Activated CD8-positive, alpha-beta memory T cell treated with anti-CD3 and anti-CD28 coated beads for 1 hour (primary cell): ENCODE measurements at places on chromosomes 2 and 18.

GRCh38 chr2:48221846-48222516 is 308.0 kb upstream of the STON1 start:
- DNase-seq: no peak

DNA sequence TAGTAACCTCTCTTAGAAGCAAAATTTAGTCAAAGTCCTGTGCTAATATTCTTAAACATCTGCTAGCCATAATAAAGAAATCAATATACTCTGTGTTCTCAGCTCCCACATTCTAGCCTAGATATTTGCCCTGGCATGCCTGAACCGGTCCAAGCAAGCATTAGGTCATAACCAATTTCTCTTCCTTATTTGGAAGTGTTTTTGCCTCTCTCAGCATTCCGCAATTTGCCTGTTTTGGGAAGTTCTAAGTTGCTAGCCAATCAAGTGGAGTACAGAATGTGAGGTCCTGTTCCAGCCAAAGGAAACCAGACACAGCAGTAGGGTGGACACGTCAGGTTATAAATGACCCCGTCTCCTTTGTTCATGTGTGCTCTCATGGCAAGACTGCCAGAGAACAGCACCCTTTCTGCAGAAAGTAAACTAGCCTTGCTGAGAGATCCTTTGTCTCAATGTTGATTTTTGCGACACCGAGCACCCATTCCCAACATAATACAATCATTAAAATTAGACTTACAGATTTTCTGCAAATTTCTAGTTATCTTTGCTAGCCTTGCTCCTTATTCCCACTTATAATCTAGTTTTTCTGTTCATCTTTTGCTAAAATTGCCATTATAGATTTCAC is 13.0 kb upstream of the SULT1C4 start:
- DNase-seq: no peak

- DNase-seq: no peak
These were observed 63.1 kb downstream of the AAK1 start for GRCh38 chr2:69580486-69580885.

- no peak for DNase-seq
These were observed 69.8 kb downstream of the NDUFA10 start for GRCh38 chr2:239955087-239955988.

DNA sequence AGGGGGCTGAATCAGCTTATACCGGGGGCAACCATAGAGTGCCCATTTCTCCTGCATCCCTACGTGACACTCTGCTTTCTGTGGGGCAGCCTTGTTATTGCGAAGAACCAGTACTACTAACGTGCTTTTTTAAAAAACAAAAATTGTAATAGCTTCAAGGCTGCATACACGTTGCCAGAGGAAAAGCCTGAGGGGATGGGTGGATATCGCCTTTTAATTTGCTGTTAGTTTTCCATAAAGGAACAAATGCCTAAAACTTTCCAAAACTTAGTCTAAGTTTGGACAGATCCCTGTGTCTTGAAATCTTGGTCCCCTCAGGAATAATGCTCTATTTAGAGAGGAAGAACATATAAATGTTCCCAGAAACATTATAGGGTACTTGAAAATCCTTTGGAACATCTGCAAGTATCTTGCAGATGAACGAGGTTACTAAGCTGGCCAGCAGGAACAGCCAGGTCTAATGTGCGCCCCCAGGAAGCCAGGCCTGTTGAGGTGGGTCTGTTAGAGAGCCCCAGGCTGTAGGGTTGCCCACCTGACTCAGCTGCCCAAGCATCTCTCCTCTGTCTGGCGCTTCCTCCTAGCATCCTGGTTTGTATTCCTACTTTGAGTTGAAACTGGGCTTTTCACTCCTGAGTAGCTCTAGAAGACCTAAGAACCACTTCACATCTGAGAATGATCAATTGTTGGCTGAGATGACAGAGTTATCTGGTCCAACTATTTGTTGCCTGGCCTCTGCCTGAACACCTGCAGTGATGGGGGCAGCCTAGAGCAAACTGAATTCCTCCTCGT is 96.9 kb downstream of the TGOLN2 start:
- no peak for DNase-seq

DNA sequence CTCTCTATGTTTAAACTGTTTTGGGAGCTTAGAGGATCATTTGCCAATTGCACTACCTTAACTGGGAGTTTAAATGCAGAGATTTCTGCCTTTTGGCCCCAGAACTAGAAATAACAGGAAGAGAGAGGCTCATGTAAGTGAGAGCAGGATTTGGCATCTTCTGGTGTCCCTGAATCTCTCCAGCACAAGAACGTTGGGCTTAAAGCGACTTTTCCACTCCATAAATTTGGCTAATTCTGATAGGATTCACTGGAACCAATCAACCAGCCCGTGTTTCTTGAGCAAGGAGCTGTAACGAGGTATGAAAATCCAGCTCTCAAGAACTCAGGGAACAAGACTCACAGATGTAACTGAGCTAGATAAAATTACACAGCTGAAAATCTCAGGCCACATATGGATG is 181.0 kb downstream of the C1D start:
- no peak for DNase-seq

DNA sequence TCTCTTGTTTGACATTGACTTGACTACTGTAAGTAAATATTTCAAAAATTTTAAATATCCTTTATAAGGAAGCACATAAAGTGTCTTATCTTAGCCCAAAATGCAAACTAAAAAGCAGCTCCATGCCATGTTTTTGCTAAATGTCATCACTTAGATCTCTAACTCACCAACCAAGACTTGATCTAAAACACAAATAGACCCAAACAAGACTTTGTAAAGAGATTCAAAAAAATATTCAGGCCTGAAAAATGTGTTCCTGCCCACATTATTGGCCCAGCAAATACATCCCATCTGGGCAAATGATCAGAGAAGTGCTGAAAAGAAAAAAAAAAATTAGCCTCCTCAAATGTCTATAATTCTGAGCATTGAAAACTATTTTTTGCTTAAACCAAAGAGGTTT is 187.6 kb downstream of the MREG start:
- no peak for DNase-seq

DNA sequence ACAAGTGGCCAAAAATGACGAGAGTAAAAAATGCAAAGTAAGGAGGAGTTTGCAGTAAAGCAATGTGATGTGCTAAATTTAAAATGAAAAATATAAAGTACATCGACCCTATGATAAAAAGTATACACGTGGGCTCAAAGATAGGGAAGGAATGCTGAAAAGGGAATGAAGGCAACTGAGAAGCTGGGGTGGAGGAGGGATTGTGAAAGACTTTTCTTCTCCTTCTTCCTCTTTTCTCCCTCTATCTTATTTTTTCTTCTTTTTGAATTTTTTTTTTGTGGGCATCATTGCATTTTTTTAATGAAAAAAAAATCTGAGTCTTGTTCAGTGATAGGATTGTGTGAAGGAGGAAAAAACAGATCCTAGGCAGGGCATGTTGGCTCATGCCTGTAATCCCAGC is 57.6 kb upstream of the STK17B start:
- DNase-seq: no peak

DNA sequence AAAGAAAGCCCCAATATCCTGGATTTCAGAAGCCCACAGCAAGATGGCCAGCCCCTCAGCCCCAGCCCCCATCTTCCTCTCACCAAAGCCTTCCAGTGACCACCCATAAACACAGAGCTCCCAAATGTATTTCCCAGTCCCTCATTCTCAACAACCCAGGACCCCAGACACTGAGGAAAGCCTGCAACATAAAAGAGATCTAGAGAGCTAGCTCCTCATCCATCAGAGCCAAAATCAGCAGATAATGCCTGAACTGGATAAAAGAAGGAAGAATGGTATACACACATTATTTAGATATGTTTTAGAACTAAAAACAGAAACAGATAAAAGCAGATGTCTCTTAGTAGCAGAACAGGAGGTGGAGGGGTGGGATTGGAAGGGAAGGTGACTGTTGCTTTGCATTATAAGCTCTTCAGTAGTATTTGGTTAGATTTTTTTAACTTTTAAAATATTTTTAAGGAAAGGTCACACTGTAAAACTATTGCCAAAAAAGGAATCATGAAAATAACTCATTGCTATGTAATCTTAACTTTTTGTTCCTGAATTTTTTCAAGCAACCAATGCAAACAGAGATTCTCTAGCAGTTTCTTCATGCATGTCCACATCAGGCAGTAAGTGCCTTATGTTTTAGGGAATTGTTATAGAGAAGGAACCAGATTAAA is 144.2 kb upstream of the PKDCC start:
- no peak for DNase-seq

- DNase-seq: no peak
These were observed 14.4 kb downstream of the MTHFD2 start for GRCh38 chr2:74212702-74213410.

DNA sequence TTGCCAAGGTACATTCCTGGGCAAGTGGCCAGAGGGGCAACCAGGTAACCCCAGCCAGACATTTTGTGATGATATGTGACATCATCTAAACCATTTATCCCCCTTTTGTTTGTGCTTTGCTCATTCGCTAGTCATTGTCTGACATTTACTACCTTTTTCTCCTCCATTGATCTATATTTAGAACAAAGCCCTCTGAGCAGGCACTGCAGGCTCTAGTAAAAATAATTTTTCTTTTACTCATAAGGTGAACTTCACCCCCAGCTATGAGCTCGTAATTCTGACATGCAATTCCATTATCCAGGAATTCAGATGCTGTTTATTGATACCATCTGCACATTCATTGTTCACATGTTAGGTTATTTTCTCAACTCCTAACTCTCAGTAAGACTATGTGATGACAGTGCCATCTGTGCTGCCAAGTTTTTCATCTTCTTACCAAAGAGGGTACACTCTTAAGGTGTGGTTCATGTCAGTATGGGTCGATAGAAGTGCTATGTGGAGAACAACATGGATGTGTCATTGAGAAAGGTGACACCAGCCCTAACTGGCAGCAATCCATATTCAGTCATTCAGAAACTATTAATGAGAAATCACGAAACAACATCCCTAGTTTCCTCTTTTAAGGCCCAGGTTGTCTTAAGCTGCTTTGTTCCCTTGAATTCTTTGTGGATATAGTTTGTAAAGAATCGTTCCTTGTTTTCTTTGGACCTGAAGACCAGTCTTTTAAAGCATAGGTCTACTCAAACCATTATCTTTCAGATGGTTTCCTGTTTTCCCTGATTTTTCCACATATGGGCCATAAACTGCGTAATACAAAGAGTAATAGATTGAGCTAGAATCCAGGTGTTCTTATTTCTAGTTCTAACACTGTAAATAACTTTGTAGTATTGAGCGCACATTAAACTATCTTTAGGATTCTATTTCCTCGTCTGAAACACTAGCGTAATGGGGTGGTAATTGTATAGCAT is 978.1 kb upstream of the CDH2 start:
- DNase-seq: no peak

- DNase-seq: no peak
These were observed 1.5 kb downstream of the KIF1A start for GRCh38 chr2:240818293-240819125.

GRCh38 chr2:111049792-111050640 is 70.7 kb upstream of the BCL2L11 start:
- DNase-seq: no peak

DNA sequence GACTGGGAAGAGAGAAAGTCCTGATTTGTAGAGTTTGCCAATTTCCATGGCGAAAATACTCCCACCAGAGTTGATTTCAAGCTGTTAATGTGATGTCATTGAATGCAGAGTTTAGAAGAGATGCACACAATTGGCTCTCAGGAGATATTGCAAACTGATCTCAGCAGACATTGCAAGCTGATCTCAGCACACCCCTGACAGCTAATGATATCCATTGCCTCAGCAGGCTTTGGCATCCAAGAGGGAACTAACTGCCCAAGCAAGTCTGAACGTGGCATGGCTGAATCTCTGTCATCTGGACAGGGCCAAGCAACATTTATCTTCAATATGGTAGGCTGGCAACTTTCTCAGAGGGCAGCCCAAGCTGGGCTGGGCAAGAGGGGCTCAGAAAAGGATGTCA is 78.4 kb upstream of the CYP1B1 start:
- DNase-seq: no peak

DNA sequence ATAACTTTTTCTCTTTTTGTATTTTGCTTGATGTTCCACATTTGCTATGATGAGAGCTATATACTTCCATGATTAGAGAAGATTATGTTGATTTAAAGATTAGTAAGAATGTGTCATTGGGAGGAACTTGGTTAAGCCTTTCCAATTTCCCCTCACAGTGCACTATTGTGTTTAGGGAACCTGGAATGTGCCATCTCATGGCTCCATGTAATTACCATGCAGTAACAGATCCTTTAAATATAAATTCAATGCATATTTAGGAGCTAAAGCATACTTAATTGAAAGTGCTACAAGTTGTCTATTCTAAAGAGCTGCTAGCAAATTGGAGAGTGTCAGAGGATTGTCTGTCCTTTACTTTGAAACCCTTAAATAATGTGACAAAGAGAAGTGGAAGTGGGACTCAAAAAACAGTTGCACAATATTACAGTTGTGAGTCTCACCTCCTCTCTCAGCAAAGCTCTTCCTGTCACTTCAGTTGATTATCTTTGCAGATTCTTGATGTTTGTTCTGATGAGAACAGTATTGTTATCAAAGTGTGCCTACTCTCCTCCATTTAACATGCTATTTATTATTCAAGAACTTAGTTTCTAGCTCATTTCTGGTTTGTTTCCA is 1162.7 kb upstream of the ZEB2 start:
- no peak for DNase-seq

GRCh38 chr2:237530472-237531433 is 35.6 kb upstream of the PRLH start:
- DNase-seq: no peak

DNA sequence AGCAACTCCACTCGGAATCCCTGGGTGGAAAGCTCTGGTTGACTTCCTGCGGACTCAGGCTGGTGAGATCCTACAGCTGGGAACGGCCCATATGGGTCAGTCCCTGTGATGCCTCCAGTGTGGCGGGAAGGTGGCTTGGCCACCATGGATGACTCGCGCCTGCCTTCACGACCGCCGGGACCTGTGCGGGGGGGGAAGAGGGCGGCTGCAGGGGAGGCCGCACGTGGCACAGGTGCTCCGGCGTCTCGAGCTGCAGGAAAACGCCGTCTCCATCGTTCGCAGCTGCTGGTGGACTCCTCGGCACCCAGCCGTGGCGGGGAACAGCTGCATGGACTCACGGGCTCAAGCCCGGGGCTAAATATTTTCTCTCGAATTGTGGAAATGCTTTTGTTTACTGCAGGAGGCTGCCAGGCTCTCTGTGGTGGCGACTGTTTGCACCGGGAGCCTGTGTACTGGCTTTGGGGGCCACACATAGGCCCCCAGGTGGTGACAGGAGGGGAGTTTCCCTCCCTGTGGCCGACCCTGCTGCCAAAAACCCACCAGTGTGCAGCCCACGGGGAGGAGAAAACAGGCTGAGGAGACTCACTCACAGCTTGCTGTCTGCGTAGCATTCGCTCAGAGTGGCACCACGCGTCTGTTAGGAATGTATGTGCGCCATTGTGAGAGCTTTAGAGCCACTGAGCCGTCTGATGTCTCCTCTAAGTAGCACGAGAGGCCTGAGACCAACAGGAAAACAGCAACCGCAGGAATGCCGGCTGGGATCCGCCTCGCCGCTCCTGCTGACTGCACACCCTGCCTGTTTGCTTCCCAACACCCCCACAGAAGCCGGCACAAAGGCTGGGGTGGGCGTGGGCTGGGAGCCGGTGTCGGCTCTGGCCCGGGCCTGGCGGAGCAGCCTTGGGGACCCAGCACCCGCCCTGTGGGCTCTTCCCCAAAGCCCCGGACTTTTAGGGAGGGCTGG is 89.2 kb downstream of the NFATC1 start:
- DNase-seq: no peak
